ENCODE measurements at places on chromosomes 16 and 17.

DNA sequence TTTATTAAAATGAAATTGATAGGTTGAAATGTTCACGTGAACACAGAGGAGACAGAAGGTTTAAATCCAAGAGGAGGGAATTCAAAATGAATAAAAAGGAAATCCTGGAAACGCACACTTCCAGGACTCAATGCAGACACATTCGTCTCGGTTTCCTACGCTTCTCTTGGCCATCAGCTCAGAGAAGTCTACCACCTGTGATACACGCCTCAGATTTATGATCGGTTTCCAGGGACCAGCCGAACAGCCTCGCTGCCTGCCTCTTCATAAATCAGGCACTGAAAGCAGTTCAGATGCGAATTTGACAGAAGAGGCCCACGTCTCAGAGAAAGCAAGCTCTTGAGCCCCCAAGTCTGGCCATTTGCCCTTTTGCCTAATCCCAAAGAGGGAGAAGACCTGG is 125.5 kb upstream of the IRX3 start:
- DNase-seq: no peak

DNA sequence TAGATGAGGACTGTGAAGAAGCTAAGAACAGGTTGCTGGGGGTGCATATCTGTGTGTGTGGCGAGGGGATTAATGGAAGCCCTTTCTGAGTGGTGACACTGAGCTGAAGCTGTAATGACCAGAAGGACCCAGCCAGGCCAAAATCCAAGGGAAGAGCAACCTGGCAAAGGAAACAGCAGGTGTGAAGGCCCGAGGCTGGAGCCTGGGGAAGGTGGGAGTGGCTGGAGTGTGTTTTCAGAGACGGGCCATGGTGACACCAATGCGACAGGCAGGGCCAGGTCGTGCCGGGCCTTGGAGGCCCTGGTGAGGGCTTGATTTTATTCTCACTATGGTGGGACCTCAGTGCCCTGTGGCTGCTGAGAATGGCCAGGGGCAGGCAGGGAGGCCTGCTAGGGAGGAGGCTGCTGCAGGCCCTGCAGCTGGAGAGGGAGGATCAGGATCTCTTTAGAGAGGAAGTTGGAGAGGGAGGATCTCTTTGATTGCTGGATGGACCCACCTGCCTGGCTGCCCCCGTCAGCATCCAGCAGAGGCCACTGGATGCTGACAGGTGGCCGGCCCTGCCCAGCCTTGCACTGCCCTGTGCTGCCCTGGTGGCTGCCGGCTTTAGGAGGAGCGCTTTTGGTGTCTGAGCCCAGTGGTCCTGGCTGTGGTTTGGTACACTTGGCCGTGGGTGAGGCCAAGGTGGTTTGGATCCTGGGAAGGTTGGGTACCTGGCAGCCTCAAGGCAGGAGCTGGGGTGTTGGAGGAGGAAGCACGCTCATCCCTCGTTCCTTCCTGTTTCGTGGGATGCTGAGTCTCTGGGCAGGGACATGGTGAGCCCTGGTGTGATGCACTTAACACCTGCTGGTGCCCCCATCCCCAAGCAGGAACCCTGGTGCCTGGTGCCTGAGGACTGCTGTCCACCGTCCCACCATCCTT is 188.3 kb downstream of the SEC14L1 start:
- no peak for DNase-seq

DNA sequence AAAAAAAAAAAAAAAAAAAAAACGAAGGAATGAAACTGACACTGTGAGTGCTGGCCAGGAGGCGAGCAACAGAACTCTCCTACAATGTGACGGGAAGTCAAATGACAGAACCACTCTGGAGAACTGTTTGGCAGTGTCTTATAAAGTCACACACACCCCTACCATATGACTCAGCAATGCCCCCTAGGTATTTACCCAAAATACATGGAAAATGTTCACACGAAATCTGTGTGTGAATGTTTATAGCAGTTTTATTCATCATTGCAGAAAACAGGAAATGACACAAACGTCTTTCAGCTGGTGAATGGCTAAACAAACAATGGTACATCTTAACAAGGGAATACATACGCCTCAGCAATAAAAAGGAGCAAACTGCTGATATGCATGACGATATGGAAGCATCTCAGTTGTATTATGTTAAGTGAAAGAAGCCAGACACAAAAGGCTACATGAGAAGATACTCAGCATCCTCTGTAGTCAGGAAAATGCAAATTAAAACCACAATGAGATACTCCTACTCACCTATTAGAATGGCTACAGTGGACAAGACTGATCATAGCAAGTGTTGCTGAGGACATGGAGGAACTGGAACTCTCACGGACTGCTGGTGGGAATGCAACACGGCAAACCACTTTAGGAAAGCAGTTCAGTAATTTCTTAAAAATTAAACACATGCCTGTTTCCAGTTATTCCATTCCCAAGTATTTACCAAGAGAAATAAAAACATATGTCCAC is 74.7 kb downstream of the TBC1D16 start:
- no peak for DNase-seq

GRCh38 chr16:47644661-47645060 is 183.5 kb downstream of the PHKB start:
- DNase-seq: no peak

DNA sequence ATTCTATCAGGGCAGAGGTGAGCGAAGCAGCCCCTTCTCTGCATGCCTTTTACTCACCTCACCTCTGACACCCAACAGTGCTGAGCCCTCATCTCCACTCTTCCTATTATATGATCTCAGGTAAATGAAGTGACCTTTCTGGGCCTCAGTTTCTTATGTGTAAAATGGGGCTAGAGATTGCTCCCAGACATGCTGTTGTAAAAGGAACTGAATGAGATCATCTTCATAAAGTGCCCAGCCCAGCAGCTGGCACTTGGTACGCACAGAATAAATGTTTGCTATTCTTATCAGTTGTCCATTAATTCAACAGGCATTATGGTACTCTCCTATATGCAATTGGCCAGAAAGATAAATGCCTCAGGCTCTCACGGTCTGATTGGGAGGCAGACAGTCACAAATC is 4.5 kb upstream of the GALK1 start:
- DNase-seq: no peak

DNA sequence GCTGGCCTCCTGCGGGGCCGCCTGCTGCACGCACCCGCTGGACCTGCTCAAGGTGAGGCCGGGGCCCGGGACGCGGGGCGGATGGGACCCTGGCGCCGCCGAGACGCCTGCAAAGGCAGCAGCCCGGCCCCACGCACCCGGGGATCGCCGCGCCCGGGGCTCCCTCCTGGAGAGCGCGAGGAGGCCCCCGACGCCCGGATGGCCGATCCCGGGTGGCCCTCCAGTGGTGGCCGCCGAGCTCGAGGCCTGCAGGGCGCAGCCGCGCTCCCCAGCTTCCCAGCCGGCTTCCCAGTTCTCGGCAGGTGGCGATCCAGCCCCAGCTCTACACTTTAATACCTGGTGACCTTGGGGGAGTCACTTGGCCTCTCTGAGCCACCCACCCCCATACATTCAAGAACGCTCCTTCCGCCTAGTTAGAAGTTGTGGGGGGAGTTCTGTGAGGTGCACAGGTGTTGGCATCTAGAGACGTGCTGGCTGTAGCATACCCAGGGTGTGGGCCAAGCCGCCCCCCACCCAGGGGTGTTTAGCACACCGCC is 452 bp downstream of the SLC25A10 start:
- DNase-seq: no peak

DNA sequence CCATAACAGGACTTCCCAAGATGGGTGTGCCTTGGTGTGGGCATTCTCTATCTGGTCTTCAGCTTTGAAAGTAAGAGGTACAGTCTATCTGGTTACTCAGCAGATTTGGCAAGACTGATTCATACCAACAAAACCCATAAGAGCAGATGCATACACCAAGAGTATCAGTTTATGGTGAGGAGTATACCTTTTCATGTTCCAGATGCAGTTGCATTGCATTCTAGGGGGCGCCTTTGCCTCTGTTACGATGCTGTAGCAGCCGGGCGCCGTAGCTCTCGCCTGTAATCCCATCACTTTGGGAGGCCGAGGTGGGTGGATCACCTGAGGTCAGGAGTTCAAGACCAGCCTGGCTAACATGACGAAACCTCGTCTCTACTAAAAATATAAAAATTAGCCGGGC is 31.1 kb upstream of the CARMIL2 start:
- DNase-seq: no peak

DNA sequence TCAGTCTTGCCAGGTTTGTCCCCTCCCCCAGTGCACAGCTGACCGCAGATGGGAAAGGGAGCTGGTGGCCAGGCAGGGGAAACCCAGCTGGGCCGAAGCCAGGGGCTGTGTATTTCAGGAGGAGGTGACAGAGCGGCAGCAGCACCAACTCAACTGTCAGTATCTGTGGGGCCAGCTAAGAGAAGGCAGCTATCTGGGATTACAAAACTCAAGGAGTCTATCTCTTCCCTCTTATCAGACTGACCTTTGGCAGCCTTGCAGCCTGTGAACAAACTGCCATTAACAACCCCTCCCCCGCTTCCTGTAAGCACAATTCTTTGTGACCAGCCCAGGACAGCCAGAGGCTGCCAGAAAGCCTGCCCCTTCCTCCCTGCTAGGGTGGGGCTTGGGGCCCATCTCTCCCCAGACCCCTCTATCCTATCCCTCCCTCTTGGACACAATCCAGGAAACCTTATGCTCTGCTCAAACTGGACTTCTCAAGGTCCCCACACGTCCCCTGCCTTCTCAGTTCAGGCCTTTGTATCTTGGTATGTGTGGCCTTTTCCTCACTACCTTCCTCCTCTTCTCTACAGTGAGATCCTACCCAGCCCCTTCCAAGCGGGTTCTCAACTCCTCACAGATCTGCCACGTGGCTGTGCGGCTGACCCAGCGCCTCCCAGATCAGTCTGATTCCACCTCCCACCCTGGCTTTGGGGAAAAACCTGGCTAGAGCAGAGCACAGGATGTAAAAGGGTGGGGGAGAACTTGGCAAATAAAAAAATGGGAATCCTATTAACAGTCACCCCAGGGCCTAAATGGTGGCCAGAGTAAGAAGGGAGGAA is 10.5 kb downstream of the ST3GAL2 start:
- DNase-seq: peak; percentile 22

DNA sequence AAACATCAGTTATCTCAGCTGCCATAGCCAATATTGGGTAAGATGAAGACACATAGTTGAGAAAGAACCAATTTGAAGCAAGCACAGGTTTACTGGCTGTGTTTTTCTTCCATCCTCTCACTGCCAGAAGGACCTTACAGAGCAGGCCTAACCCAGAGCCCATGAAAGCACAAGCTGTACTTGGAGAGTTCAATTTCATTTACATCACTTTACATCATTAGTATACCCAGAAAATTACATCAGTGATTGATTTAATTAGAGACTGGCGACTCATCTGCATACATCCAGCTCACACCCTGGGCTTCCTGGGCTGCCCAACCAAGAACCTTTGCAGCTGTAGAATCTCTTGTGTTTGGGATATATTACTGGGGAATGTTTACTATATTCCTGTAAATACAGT is 23.7 kb downstream of the LRRC36 start:
- no peak for DNase-seq

- no peak for DNase-seq
Observed at GRCh38 chr16:2535625-2536013, 2.2 kb upstream of the PDPK1 start.

DNA sequence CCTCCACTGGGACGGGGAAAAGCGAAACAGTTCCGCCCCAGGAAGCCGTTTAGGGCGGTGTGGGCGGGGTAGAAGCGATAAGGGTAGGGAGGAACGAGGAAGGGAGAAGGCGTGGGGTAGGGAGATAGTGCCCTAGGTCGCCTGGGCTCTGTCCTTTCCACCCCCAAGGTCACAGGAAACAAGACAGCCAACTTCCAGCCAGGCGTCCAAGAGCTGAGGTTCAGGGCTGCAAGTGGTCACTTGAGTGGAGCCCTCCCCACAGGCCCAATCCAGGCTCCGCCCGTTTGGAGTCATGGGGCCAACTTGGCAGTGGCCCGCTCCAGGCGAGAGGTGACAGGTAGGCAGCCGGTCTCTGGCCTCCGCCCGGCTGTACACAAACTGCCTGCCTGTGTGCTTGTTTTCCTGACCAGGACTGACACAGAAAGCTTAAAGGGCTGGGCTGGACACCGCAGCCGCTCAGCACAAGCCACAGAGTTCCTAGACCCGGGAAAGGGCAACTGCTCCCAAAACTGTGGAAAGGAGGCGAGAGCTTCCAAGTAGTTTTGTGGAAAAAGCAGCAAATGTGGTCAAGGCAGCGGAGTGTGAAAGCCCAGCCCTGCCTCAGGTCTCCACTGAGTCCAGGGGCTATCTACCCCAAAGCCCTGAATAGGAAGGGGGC is at the start of gene RILP:
Gene RILP, minus strand, starts transcription at position 23 of the 658 bp plus-strand sequence. CDS start 62 bp downstream, outside the sequence.
- no peak for DNase-seq

- no peak for DNase-seq
Observed at GRCh38 chr16:3121851-3122467, 9.6 kb downstream of the ZNF205 start.

DNA sequence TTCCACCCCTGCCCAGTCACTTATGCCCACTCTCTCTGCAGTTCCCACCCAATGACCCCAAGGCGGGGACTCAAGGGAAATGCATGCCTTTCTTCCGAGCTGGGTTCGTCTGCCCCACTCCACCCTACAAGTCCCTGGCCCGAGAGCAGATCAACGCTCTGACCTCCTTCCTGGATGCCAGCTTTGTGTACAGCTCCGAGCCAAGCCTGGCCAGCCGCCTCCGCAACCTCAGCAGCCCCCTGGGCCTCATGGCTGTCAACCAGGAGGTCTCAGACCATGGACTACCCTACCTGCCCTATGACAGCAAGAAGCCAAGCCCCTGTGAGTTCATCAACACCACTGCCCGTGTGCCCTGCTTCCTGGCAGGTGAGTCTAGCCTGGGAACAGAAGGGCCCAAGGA is 13.8 kb downstream of the LPO start:
- no peak for DNase-seq

GRCh38 chr16:47995354-47995753 is 160.4 kb downstream of the ABCC12 start:
- no peak for DNase-seq

- no peak for DNase-seq
Observed at GRCh38 chr16:48365025-48365600, 20.1 kb downstream of the SIAH1 start.

- DNase-seq: no peak
Observed at GRCh38 chr17:44878627-44879221, 20.5 kb downstream of the EFTUD2 start.

- DNase-seq: no peak
Observed at GRCh38 chr16:4651827-4652226, 27.2 kb downstream of the MGRN1 start.

- DNase-seq: no peak
Observed at GRCh38 chr16:57434003-57434402, 13.2 kb downstream of the CIAPIN1 start.

DNA sequence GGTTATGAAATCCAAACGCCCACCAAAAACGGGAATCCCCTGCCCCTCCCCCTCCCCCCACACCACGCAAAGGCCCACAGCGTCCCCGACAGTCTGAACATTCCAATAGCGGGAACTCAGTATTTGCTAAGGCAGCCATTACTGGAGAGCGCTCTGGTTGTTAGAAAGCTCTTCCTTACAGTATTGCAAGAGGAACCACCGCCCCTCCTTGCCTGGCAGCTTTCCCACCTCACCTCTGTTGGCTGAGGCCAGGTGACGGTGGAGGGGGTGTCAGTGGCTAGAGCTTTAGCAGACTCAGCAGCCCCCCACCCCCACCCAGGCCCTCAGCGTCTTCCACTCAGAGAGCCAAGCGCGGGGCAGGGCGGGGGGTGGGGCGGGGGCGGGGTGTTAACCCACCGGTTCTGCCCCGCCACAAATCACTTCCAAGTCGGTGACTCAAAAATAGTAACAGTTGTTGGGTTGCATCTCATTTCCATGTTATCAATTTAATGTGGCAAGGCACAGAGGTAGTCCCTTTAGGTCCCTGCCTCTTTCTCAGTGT is 2.2 kb upstream of the PLEKHH3 start:
- no peak for DNase-seq

All from activated CD4-positive, alpha-beta T cell treated with anti-CD3 and anti-CD28 coated beads for 24 hours (primary cell).